ENCODE measurements at places on chromosomes 6 and 20. TPM values are rescaled to one million over a fixed set of nuclear protein-coding genes. Genes with fewer than 3 reads are reported as not detected.

DNA sequence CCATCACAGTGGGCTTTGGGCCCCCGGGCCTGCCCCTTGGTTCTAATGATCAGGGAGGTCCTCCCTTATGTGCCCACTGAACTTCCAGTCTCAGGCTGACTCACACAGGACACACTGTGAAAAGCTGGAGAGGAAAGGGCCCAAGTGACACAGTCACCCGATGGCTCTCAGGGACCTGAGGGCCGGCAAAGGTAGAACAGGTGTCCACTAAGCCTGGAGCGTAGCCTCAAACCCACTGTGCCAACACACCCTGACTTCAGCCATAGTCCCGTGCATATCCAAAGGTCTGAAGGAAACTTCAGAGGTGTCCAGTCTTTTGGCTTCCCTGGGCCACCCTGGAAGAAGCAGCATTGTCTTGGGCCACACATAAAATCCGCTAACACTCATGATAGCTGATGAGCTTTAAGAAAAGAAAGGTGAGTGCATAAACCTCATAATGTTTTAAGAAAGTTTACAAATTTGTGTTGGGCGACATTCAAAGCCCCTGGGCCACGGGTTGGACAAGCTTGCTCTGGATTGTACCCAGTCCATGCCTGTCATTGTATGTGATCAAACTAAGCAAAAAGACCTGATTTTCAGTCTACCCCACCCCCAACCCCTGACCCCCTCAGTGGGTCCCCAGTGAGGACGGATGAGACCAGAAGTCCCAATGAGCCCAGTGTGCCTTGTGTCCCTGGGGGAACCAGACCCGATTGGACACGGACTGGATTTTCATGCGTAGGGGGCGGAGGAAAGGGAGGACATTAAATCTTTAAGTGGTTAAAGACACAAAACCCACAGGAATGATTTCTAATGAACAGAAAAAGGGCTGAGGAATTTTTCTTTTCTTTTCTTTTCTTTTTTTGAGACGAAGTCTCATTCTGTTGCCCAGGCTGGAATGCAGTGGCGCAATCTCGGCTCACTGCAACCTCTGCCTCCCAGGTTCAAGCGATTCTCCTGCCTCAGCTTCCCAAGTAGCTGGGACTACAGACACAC, 6.1 kb downstream of the RAMACL start:
- no peak for DNase-seq

GRCh38 chr6:86856937-86857563, 80.3 kb upstream of the HTR1E start:
- no peak for DNase-seq

DNA sequence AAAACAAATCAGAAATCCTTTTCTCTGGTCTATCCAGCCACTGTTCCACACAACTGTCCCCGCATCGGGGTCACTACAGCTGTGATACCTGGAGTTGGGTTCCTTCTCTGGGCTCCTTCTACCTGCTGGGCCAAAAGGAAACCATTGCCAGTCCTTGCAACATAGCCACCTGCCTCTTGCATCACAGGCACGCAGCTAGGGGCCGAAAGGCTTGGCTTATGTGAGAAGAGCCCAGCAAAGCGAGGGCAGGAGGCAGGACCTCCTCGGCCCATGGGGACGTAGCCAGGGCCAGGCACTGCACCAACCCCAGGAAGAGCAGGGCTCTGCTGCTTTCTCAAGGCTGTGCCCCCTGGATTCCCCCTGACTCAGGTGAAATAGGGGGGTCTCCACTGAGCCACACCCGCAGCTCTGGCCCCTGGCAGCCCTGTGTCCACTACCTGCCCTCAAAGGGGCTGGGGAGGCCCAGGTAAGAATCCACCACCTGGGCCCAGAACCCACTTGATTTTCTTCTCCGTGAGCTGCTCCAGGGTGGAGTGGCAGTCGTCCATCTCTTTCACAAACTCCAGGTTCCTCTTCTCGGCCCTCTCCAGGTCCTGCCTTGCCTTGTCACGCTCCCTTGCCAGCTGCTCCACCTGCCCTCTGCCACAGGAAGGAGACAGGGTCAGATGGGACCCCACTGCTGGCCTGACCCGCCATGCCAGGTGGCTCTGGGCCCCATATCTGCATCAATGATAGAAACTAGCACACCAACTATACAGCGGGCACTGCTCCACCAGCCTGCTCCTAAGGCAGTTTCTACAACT, 88.9 kb downstream of the GINS1 start:
- no peak for DNase-seq

- no peak for DNase-seq
Measured at GRCh38 chr6:149988550-149989346, 25.0 kb downstream of the ULBP1 start.

The EXOC2 gene
- 13.3 TPM for total RNA-seq

The FAM184A gene
- total RNA-seq: 2.2 TPM
